ENCODE measurements at places on chromosomes 6 and 20.

GRCh38 chr6:31651602-31652191, 764 bp downstream of the BAG6 start:
- no peak for DNase-seq

- DNase-seq = peak; percentile 64
Observed at GRCh38 chr20:59782986-59783640, 150.3 kb downstream of the SYCP2 start.

GRCh38 chr20:21262812-21263211, 40.3 kb upstream of the XRN2 start:
- DNase-seq = no peak

DNA sequence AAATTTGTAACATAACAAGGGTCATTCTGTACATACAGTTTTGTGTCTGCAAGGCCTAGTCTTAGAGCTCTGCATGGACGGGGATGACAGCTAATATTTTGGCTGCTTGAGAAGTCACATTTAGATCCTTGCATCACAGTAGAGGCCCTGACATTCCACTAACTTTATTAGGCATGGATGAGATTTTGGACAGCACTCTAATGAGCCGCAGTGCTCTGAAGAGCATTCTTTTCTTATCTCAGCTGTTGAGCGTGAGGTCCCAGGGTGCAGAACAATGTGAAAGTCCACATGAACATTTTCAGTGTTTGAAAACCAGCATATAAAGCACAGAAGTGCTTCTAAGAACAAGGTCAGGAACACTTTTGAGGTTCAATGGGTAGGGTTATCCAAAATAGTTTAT, 58.9 kb downstream of the IPCEF1 start:
- DNase-seq = no peak

DNA sequence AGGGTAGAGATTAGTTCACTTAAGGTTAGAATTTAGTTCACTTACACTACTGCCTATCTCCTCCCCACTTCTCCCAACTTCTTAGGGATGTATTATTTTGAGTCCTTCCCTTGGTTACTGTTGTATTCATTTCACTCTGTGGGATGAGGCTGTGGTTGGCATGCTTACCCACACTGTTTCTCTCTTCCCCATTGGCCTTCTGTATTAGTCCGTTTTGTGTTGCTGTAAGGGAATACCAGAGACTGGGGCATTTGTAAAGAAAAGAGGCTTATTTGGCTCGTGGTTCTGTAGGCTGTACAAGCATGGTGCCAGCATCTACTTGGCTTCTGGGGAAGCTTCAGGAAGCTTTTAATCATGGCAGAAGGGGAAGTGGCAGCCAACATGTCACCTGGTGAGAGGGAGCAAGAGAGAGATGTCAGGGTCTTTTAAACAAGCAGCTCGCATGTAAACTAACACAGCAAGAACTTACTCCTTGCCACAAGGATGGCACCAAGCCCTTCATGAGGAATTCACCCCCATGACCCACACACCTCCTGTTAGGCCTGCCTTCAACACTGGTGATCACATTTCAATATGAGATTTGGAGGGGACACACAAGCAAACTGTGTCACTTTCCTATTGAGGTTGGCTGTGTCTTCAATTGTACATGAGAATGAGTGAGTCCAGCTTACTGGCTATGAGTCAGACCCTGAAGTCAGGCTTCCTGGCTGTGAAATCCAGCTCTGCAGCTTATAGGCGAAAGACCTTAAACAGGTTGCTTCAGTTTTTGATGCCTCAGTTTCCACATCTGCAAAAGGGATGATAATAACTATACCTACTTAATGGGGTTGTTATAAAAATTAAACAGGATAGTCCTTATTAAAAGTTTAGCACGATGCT, 53.3 kb downstream of the SYNDIG1 start:
- DNase-seq = no peak
